Spinal cord (tissue), 10 donors: ENCODE measurements at places on chromosomes 11 and 22.

- H3K27me3 ChIP-seq, result no peaks in the 10 kb centered on the region
- H3K27ac ChIP-seq, result no peak overlapping the region
- H3K4me3 ChIP-seq, result no peak overlapping the region
- DNase-seq, result no peak
- H3K4me1 ChIP-seq, result no peaks in the 10 kb centered on the region
These were observed 9.0 kb upstream of the HIKESHI start for GRCh38 chr11:86292912-86293616.

DNA sequence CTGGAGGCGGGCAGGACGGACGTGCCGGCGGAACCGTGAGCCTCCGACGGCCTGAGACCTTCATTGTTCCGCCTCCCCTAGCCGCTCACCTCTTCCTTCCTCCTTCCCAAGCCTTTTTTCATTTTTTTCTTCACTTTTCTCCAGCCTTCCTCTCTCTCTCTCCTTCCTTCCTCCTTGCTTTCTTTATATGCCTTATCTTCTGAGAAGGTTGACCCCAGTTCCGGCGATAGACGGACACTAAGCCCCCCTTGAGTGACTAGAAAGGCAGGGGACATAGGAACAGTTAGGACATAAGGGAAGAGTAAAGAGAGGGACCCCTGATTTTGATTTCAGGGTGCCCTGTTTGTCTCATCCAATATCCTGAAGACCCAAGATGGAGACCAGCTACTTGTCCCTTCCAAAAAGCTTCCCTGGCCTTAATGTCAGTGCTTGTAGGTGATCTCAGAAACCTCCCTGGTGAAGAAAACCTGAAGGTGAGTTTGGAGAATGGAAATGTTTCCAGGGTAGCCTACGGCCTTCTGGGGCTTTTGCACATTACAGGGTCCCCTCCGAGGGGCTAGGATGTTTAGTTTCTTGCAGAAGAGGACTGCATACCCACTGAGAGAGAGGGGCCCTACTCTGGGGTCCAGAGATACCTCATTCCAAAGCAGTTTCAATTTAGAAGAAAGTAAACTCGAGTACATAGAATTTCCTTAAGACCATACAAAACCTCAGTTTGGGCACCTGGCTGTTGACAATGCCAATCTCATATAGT, 3.5 kb downstream of the ADM start:
- peaks cover 62% of the 10 kb centered on the region for H3K27me3 ChIP-seq
- DNase-seq, result no peak
- H3K4me1 ChIP-seq, result peaks cover 53% of the 10 kb centered on the region
- H3K36me3 ChIP-seq, result no peaks in the 10 kb centered on the region
- H3K4me3 ChIP-seq, result peak overlapping the region; percentile 75

DNA sequence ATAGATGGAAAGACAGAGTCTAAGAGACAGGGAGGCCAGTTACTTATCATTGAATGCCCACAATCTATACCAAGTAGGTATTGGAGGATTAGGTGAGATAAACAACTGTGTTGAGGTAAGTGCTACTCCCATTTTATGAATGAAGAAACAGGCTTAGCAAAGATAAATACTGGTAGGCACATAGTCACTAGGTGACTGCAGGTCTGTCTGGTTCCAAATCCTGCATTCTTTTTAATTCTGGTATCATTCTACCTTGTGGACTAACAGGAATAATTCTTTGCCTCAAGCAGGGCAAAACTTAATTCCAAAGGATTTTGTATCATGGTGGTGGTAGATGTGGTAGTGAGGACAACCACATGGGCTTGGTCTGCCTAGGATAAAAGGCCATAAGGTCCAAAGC, 28.4 kb downstream of the RNF169 start:
- no peak overlapping the region for H3K27ac ChIP-seq
- H3K36me3 ChIP-seq, result no peaks in the 10 kb centered on the region
- H3K27me3 ChIP-seq, result no peaks in the 10 kb centered on the region
- no peak for DNase-seq
- H3K4me3 ChIP-seq, result no peak overlapping the region

DNA sequence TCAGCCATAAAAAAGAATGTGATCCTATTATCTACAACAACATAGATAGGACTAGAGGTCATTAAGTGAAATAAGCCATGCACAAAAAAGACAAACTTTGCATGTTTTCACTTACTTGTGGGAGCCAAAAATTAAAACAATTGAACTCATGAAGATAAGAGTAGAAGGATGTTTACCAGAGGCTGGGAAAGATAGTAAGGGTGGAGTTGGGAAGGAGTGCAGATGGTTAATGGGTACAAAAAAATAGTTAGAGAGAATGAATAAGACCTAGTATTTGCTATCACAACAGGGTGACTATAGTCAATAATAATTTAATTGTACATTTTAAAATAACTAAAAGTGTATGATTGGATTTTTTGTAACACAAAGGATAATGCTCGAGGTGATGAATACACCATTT, 27.2 kb upstream of the IL10RA start:
- no peak overlapping the region for H3K27ac ChIP-seq
- no peaks in the 10 kb centered on the region for H3K4me1 ChIP-seq
- H3K4me3 ChIP-seq, result no peak overlapping the region

GRCh38 chr11:110093407-110094297, 460 bp downstream of the ZC3H12C start:
- H3K27ac ChIP-seq, result peak overlapping the region; percentile 97
- peaks cover 10% of the 10 kb centered on the region for H3K4me1 ChIP-seq
- H3K36me3 ChIP-seq, result no peaks in the 10 kb centered on the region
- DNase-seq, result peak; percentile 88
- peak overlapping the region; percentile 72 for H3K4me3 ChIP-seq

DNA sequence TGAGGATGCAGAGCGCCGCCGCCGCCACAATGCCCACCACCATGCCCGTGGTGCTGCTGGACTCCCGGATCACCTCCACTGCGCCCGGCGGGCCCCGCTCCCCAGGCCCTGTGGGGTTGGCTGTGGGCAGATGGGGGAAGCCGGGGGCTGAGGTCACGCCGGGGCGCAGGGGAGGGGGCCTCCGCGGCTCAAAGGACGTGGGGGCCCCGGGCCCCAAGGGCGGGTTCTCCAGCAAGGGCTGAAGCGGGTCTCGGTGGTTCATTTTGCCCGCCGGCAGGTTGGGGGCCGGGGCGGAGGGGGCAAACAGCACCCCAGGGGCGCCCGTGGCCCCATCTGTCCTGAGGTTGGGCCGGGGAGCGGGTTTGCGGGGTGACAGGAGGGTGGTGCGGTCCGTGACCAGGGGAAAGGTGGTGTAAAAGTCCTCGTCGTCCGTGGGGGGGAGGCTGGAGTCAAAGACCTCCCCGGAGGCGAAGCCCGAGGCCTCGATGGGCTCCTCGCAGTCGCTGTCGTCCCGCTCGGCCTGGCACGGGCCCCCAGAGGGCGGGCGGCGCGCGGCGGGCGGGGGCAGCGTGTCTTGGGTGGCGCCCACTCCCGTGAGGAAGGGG, 16.5 kb downstream of the SLC22A12 start:
- no peak for DNase-seq
- peaks cover 53% of the 10 kb centered on the region for H3K4me1 ChIP-seq
- no peak overlapping the region for H3K4me3 ChIP-seq
- H3K27ac ChIP-seq, result no peak overlapping the region

DNA sequence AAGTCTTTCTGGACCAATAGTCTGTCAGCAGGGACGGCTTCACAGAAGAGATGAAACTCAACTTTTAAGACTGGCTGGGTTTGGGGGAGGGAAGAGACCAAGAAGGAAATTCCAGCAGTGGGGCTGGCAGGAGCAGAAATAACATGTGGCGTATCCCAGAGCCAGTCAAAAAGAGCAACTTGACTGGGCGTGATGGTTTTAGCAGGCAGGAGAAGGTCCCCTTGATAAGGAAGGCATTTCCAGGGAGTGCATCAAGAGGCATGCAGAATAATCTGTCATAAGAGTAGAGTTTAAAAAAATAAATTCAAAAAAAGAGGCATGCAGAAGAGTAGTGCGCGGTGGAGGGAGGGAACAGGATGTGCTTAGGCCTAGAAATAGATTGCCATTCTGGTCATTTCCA, 52.5 kb downstream of the C22orf31 start:
- no peak overlapping the region for H3K4me3 ChIP-seq
- H3K27me3 ChIP-seq, result no peaks in the 10 kb centered on the region
- peaks cover 63% of the 10 kb centered on the region for H3K4me1 ChIP-seq

- H3K4me1 ChIP-seq, result peaks cover 21% of the 10 kb centered on the region
- H3K36me3 ChIP-seq, result no peaks in the 10 kb centered on the region
- no peaks in the 10 kb centered on the region for H3K27me3 ChIP-seq
- no peak overlapping the region for H3K4me3 ChIP-seq
- H3K27ac ChIP-seq, result no peak overlapping the region
These were observed 94.2 kb upstream of the TBCEL start for GRCh38 chr11:120929664-120930154.

DNA sequence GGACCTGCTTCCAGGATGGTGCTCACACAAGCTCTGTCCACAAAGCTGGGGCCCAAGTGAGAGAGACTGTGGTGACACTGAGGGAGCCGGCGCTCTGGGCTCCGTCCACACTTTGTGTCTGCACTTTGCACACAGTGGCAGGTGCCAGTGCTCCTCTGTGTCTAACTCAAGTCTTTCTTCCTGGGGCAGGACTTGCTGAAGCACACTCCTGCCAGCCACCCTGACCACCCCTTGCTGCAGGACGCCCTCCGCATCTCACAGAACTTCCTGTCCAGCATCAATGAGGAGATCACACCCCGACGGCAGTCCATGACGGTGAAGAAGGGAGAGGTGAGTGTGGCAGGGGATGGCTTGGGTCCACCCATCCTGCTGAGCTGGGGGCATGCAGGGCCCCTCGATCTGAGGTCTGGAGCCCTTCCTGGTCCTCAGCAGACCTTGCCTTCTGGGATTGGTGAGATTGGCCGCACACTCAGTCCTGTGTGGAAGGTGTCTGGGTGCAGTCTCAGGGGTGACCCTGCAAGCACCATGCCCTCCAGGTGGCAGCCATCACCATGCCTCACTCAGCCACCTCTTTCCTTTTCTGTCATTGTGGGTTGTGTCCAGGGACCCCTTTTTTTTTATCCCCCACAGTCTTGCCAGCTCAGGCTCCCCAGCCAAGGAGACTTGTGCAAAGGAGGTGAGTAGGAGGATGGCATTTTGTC, 93.3 kb downstream of the BCR start:
- H3K36me3 ChIP-seq, result peaks cover 89% of the 10 kb centered on the region
- H3K27me3 ChIP-seq, result no peaks in the 10 kb centered on the region
- H3K4me1 ChIP-seq, result peaks cover 38% of the 10 kb centered on the region
- H3K27ac ChIP-seq, result no peak overlapping the region
- DNase-seq, result no peak

- no peaks in the 10 kb centered on the region for H3K36me3 ChIP-seq
- H3K4me1 ChIP-seq, result no peaks in the 10 kb centered on the region
- no peaks in the 10 kb centered on the region for H3K27me3 ChIP-seq
- no peak overlapping the region for H3K4me3 ChIP-seq
- no peak for DNase-seq
These were observed 873.7 kb upstream of the FAT3 start for GRCh38 chr11:91350931-91351330.

- H3K36me3 ChIP-seq, result peaks cover 68% of the 10 kb centered on the region
- H3K4me1 ChIP-seq, result peaks cover 13% of the 10 kb centered on the region
- no peak for DNase-seq
- no peak overlapping the region for H3K27ac ChIP-seq
- no peak overlapping the region for H3K4me3 ChIP-seq
These were observed 11.1 kb downstream of the SPTBN2 start for GRCh38 chr11:66717925-66718319.

DNA sequence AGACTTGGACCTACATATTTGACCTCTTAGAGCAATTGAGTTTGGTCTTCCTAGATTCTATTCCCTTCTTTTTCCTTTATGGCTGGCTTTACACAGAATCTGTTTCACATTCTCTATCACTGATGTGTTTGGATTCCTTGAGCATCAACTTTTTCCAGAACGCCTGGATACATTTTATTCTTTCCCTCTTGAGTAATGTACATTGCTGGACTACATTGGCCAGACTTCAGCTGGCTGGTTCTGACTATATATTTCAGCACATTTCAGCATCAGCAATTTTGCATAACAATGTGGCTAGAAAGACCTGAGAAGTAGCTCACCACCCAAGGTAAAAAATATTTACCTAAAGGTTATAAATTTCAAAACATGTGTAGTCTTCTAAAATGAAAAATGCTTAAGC, 2198.2 kb upstream of the RAG2 start:
- no peak for DNase-seq
- H3K27ac ChIP-seq, result no peak overlapping the region
- no peaks in the 10 kb centered on the region for H3K4me1 ChIP-seq

- H3K36me3 ChIP-seq, result peaks cover 13% of the 10 kb centered on the region
- H3K27me3 ChIP-seq, result no peaks in the 10 kb centered on the region
- H3K27ac ChIP-seq, result peak within 1 kb of the TSS; percentile 95
These were observed at the start of gene RPS13 for GRCh38 chr11:17077520-17078401. Gene RPS13, minus strand, starts transcription at chr11:17077667. Its CDS starts 26 bp downstream, at chr11:17077641.

GRCh38 chr11:63543711-63544110, 7.1 kb downstream of the PLAAT4 start:
- H3K4me3 ChIP-seq, result no peak overlapping the region
- H3K27me3 ChIP-seq, result no peaks in the 10 kb centered on the region
- H3K4me1 ChIP-seq, result peaks cover under 1% of the 10 kb centered on the region
- H3K27ac ChIP-seq, result no peak overlapping the region

- no peaks in the 10 kb centered on the region for H3K36me3 ChIP-seq
- DNase-seq, result no peak
- no peak overlapping the region for H3K27ac ChIP-seq
These were observed 244.2 kb downstream of the NTM start for GRCh38 chr11:131614631-131615030.
